ENCODE measurements at places on chromosomes 12 and 14.

DNA sequence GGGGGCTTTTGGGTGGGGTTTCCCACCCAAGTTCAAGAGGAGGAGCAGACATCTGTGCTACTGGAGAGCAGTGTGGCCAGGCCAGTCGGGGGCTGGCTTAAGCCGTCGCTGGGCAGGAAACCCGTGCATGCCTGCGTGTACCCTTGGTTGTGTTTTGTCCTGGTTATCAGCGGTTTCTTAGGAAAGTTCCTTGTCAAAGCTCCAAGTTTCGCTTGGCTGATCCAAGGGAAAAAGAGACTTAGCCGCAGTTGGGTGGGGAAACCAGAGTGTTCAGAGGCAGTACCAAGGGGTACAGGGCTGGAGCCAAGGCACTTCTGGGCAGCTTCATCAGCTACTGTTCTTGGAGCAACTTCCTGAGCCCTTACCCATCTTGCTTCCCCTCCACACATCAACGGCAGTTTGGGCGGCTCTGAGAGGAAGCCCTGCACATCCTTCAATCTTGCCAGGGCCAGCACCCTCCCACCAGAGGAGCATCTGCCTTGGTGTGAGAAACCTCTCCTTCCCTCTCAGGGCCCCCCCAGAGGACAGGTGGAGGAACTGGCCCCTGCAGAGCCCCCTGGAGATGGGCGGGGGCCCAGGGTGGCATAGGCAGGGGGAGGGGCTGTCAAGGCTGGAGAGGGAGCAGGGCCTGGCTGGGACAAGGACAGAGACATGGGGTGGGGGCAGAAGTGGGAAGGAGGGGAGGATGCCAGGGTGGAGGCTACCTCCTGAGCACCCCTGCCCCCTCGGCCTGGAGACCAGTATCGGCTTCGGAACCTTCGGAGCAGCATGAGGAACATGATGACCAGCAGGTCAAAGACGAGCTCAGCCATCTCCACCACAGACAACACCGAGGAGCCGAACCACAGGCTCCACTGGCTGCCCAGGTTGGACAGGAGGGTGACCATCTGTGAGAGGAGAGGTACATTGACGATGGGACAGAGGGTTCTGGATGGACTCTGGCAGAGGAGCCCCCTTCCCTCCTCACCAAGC lies 5.8 kb upstream of the TNFRSF1A start:
- DNase-seq = no peak

DNA sequence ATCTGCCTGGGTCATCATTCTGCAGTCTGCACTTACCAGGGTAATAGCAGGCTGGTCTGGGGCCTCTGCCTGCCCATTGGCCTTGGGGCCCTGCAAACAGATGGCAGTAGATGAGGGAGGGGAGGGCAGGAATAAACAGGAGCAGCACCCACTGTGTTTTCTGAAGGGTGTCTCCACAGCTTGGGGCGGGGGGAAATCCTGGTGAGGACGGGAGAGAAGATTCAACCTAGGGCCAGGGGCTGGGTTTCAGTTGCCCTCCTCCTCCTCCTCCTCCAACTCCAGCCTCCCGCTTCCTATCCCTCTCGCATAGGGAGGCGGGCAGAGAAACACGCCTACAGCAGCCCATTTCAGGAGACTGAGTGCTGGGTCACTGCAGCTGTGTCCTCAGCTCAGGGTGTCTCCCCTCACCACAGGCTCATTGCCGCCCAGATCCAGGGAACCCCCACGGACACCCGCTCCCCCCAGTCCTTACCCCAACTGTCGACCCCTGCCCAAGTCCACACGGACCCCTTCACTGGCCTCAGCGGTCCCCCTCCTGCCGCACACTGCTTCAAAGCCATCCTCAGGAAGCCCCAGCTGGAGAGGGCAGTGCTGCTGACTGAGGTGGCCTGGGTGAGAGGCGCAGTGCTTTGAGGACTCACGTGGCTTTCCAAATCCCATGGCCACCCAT lies 9.1 kb upstream of the KRT80 start:
- DNase-seq = no peak

DNA sequence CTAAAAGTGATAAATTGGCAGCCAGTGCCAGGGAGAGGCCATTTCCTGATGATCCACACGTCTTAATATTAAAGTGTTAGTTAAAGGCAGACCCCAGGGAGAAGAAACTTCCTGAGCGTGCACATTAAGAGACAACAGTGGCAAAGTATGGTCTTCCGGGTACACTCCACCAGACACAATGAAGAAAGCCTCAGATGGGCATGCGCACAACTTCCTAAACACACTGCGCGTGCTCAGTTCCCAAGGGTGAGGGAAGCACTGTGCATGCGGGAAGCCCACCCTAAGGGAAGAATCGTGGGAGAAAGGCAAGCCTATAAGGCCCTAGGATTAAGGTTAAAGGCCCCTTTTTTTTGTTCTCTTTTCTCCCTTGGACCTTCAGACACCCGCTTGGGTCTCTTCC lies 140.7 kb upstream of the CDKN3 start:
- no peak for DNase-seq

GRCh38 chr12:43676183-43676813 lies 82.3 kb downstream of the PUS7L start:
- no peak for DNase-seq

Measured in left renal cortex interstitium (tissue), 4 donors.